ENCODE measurements at places on chromosomes 12 and 14.

DNA sequence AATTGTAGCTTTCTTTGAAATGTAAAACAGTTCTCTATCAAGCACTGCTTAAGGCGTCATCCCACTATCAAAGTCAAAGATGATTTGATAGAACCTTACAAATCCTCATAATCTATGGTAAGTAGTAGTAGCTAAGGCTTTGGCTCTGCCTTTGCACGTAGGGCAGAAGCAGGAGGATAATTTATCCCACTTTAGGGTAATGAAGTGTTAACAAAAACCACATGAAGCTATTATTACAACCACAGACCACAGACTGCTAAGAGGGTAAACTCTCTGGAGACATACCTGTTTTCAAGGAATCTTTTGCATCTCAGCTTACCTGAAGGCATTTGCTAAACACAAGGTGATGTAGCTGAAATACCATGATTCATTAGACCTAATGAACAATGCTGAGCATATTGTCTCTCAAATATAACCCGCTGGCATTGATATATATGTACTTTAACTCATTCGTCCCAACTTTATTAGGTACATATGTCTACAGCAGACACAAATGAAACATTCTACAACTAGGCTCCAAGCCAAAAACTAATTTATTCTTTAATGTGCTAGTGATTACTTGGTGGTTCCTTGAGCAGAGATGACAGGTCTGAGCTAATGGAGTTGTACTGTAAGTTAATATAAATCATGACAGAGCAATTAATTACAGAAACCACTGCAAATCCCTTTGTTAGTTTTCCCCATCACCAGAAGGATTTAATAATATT, 368.8 kb downstream of the ETNK1 start:
- no peak for DNase-seq

DNA sequence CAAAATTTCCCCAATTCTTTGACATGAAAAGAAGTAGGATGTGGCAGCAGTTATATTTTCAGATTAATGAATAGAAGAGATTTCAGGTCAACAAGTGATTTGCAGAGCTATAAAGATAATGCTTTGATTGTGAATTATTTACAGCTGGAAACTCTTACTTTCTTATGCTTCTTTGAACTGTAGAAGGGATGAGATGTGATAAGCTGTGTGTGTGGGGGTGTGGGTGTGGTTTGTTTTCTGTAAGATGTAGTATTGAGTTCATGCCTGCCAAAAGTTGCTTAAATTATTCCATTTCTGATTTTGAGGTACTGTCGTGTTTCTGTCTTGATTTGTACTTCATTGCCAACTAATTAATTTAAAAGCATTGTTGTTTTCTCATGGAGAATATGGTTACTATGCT, 22.7 kb downstream of the AEBP2 start:
- DNase-seq = no peak

DNA sequence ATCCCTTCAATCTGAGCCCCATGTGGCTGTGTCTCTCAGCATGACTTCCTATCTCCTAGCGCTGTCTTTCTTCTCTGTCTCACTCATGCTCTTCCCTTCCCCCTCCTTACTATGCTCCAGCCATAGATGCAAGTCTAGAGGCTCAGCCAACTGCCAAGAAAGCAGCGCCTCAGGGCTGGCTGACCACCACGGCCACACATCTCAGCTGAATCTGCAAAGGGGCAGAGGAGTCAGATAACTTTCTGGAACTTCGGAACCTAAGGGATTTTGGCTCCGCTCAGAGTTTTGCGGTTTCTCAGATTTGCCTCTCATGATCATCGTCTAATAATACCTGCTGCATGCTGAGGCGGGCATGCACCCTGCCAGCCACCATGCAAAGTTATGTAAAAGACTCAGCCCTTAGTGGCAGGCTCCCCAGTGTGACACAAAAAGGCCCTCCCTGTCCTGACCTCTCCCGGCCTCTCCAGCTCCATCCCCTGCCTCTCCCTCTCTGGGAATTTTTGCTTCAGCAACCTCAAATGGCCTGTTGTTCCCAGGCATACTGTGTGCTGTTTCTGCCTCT, 5.0 kb upstream of the FGF6 start:
- no peak for DNase-seq

GRCh38 chr12:107179871-107180270, 86.5 kb upstream of the CRY1 start:
- DNase-seq = no peak

DNA sequence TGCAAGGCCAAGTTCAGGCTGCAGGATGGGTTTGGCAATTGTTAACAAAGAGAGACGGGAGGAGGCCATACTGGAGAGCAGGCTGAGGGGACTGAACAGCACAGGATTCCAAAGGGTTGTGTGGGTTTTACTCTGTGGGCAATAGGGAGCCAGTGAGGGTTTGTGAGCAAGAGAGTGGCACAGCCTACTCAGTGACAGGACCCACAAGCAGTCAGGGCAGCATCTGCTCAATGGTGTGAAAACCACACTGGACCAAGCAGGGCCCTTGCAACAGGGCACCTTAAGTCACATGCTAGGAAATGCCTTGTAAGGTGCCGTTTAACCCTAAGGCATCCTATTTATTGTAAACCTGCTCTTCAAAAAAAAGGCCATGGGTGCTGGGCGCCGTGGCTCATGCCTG, 22.0 kb downstream of the SYNE3 start:
- no peak for DNase-seq

DNA sequence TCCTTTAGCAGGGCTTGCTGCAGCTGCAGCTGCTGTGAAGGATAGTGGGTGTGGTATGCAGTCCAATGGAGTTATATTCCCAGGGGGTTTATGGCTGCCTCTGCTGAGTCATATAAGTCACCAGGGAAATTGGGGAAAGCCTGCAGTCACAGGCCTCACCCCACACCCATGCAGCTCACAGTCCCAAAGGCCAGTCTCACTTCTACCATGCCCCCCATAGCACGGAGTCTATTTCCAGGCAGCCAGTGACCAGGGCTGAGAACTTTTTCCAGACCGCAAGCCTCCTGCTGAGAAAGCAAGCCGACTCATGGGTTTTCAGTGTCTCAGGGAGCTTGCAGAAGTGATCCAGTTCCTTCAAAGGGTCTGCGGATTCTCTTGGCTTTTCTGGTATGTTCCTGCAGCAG, 322.4 kb upstream of the CLEC14A start:
- no peak for DNase-seq

DNA sequence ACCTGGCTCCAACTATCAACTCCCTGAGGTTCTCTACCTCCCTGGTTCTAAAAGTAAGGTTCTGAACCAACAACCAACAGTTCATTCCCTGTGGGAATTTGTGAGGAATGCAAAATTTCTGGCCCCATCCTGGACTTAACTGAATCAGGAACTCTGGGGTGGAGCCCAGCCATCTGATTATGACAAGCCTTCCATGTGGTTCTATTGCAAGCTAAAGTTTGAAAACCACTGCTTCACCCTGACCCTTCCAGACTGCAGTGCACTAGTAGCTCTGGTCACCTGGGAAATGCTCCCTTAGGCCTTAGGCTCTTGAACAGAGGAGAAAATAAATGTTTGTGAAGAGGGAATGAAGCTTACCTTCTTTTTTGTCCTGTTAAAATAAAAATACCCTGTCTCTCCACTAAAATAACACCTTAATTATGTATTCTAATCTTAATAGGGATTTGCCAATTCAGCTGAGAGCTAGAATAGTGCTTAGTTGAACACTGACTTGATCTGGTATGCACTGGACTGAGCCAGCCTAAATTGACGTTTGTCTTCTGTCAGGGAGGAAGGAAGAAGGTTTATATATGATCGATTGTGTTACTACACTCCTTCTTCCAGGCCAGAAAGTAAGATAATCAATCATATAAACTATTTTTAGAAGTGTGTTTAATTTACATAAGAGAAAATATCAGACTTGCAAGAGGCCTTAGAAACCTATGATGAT, 39.1 kb upstream of the DDHD1 start:
- DNase-seq = no peak

GRCh38 chr12:114412307-114412706, 6.4 kb upstream of the TBX5 start:
- no peak for DNase-seq

DNA sequence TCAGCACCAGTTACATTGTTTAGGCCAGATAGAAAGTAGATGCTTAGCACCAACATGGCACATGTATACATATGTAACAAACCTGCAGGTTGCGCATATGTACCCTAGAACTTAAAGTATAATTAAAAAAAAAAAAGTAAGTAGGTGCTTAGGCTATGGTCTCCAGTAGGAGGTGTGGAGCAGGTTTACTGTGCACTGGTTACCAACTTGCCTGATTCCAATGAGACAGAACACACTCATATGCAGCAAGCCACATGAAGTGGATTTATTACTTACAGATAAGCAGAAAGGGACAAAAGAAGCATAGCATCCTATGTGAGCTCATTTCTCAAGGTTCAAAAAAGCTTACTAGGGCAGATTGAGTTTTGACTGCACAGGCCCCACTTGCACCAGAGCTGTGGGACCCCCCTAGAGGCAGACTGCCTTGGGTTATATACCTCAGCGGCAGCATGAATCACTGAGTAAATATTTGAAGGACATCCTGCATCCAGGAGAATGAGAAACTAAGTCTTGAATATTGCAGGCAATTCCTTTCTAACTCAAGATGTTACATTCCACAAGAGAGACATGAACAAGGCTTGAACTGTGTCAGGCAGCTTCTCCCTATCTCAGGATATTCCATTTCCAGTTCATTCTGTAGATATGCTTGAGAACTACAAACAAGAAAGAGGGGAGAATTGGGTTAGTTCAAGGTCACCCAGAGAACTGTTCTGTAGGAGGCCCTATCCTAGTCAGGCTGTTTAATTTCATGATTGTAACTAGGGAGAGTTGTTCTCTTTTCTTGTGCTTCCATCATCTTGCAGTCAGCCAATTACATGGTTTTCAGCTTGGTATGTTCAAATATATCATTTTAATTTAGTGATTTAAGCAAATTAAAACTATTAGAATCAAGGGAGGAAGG, 30.1 kb downstream of the LRFN5 start:
- DNase-seq = no peak

DNA sequence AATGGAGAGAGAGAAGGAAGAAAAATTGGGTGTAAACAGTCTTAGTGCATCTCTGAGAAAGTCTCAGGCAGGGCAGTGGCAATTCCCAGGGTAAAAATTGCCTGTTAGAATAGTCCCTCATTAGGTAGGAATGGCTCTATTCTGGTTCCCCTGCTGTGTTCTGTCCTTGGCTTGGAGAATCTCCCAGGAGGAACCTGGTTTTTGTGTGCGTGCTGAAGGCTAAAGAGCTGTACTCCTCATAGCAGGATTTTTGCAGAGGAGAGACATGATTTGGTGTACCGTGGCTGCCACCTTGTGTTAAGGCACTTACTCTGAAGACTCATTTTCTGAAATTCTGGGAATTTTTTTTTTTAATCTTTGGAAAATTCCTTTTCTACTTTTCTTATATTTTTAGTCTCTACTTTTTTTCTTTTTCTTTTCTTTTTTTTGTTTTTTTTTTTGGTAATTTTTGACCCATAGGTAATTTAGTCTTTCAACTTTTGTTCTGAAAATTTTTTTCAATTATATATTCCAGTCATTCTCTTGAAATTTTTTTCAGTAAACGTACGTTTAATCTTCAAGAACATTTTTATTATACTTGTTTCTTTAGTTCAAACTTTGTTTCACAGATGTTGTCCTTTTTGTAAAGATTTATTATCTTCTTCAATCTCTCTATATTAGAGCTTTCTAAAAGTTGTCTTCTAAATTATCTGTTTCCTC, 63.8 kb downstream of the FBXO33 start:
- no peak for DNase-seq

- no peak for DNase-seq
Measured at GRCh38 chr12:65529771-65530435, 251.4 kb downstream of the MSRB3 start.

DNA sequence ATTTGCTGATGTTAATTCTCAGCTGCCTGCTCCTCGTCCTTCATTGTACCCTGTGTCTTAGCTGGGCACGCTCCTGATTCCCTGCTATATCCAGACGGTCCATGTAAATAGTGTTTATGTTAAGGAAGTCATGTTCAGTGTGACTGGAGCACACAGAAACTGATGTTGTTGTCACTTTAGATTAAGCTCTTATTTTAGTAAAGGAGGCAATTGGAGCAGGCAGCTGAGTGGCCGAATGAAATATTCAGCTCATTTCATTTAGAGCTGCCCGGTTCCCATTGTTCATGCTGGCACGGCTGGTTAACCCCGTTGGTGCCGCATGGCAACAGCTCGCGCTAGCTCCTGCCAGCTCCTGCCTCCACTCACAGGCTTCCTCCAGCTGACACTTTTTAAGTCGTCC, 446.8 kb upstream of the SOX5 start:
- DNase-seq = no peak

DNA sequence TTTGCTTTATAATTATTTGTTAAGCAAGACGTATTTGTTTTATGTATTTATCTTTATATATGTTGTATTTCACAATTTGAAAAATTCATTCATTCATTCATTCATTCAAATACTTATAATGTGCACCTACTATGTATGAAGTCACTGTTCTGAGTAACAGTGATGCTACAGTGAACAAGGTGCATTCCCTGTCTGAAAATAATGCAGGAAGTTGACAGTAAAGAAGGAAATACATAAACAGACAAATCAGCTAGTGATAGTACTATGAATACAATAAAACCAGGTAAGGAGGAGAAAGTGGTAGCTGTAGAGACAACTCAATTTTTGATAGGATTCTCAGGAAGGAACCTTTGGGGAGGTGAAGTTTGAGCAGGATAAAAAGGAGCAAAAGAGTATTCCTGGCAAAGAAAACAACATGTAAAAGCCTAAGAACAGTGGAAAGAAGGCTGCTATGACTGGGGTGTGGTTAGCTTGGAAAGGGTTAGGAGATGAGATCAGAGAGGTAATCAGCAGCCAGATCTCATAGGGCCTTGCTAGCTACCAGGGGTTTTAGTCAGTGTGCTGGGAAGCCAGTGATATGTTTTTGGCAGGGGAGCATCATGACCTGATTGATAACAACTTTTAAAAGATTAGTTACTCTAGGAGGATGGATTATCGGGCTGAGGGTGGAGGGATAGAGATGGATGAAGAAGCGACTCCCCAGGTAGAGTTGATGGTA, 17.4 kb downstream of the BICDL1 start:
- DNase-seq = no peak

- DNase-seq = no peak
Measured at GRCh38 chr14:93956514-93957332, 19.6 kb downstream of the ASB2 start.

DNA sequence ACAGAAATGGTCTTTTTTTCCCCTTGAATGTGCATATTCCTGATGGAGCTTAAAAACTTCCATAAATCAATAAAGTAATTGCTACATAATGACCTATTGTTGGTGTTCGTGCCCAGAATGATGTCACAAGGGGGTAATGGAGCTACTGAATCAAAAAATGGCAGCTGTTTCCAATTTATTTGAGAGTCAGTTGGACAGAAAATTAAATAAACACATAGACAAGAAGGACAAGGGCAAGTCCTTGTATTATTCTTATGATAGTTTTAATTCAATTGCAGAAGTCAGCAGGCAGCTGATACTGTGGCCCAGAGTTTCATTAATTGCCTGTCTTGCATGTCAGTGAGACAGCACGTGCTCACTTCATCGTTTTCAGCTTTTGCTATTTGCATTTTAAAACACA, 473.5 kb downstream of the ETNK1 start:
- DNase-seq = no peak

GRCh38 chr12:132455565-132455964, 34.4 kb upstream of the FBRSL1 start:
- DNase-seq = no peak

GRCh38 chr14:97336816-97337215, 539.6 kb downstream of the VRK1 start:
- DNase-seq = no peak

Data from T-helper 2 cell (primary cell).